ENCODE measurements at places on chromosomes 2 and 18. TPM values are rescaled to one million over a fixed set of nuclear protein-coding genes. Genes with fewer than 3 reads are reported as not detected.

NT5DC4 gene
- not detected for total RNA-seq

AGXT gene
- not detected for total RNA-seq

SUCLG1 gene
- total RNA-seq: 50.6 TPM

OTOS gene
- total RNA-seq: not detected

SRD5A2 gene
- total RNA-seq: not detected

SULT1C4 gene
- total RNA-seq: not detected

OTX1 gene
- total RNA-seq: not detected

MOGAT1 gene
- not detected for total RNA-seq

- DNase-seq: no peak
- no peaks in the 10 kb centered on the region for H3K4me1 ChIP-seq
- H3K27ac ChIP-seq: no peak overlapping the region
- no peaks in the 10 kb centered on the region for H3K27me3 ChIP-seq
- H3K4me3 ChIP-seq: no peak overlapping the region
- no peaks in the 10 kb centered on the region for H3K36me3 ChIP-seq
Measured at GRCh38 chr2:242029422-242030225, 160.1 kb downstream of the RTP5 start.

GRCh38 chr2:118580651-118581050, 266.8 kb downstream of the EN1 start:
- no peak for DNase-seq
- H3K27ac ChIP-seq: no peak overlapping the region
- no peak overlapping the region for H3K4me3 ChIP-seq
- H3K36me3 ChIP-seq: no peaks in the 10 kb centered on the region
- H3K4me1 ChIP-seq: no peaks in the 10 kb centered on the region
- H3K27me3 ChIP-seq: no peaks in the 10 kb centered on the region

GRCh38 chr2:27754831-27755230, 16.7 kb upstream of the MRPL33 start:
- H3K27me3 ChIP-seq: no peaks in the 10 kb centered on the region
- no peaks in the 10 kb centered on the region for H3K36me3 ChIP-seq
- H3K27ac ChIP-seq: no peak overlapping the region
- peaks cover 17% of the 10 kb centered on the region for H3K4me1 ChIP-seq
- H3K4me3 ChIP-seq: no peak overlapping the region
- no peak for DNase-seq

DNA sequence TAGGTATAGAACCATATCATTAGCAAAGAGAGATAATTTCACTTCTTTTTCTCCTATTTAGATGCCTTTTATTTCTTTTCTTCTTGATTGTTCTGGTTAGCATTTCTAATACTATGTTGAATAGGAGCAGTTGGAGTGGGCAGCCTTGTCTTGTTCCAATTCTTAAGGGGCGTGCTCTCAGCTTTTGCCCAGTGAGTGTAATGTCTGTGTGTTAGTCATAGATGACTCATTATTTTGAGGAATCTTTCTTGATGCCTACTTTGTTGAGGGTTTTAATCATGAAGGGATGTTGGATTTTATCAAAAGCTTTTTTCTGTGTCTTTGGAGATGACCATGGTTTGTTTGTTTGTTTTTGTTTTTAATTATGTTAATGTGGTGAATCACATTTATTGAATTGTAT, 1453.1 kb upstream of the SLC39A10 start:
- no peaks in the 10 kb centered on the region for H3K4me1 ChIP-seq
- no peaks in the 10 kb centered on the region for H3K36me3 ChIP-seq
- H3K27me3 ChIP-seq: no peaks in the 10 kb centered on the region

- no peaks in the 10 kb centered on the region for H3K36me3 ChIP-seq
- H3K27ac ChIP-seq: no peak overlapping the region
- no peaks in the 10 kb centered on the region for H3K4me1 ChIP-seq
- H3K4me3 ChIP-seq: no peak overlapping the region
- no peak for DNase-seq
Measured at GRCh38 chr2:197571627-197572271, 55.9 kb downstream of the MOB4 start.

GRCh38 chr2:224449212-224450147, 47.6 kb upstream of the FAM124B start:
- no peak overlapping the region for H3K27ac ChIP-seq
- H3K36me3 ChIP-seq: no peaks in the 10 kb centered on the region
- DNase-seq: no peak
- no peaks in the 10 kb centered on the region for H3K27me3 ChIP-seq

DNA sequence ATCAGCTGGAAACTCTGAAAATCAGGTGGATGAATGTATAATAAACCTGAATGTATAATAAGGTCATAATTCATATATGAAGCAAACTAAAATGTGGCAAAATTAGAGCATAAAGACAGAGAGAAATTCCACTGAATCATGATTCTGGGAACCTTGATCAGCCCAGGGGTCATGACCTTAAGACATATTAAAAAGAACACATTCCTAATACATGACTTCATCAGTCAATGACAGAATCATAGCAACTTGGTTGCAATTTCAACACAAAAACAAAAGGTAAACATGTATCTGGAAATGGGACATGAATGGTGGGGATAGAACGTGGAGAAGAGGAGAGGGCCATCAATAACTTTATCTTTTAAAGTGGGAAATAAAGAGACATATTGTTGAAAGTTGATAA, 17.6 kb downstream of the AFF3 start:
- no peaks in the 10 kb centered on the region for H3K27me3 ChIP-seq
- H3K27ac ChIP-seq: no peak overlapping the region
- no peak for DNase-seq
- H3K36me3 ChIP-seq: no peaks in the 10 kb centered on the region
- no peaks in the 10 kb centered on the region for H3K4me1 ChIP-seq

- no peaks in the 10 kb centered on the region for H3K27me3 ChIP-seq
- no peak overlapping the region for H3K4me3 ChIP-seq
- no peak for DNase-seq
Measured at GRCh38 chr2:138180692-138181386, 216.6 kb downstream of the HNMT start.
